H9 (cell line): ENCODE measurements at places on chromosomes 2 and 18. TPM values are rescaled to one million over a fixed set of nuclear protein-coding genes. Genes with fewer than 3 reads are reported as not detected.
A peak's percentile ranks its signal among the peaks of the same experiment; 100 is the strongest.

GRCh38 chr18:13262839-13263691, 44.5 kb downstream of the LDLRAD4 start:
- H3K27me3 ChIP-seq: no peaks in the 10 kb centered on the region
- peak; percentile 5 for DNase-seq
- H3K4me1 ChIP-seq: no peaks in the 10 kb centered on the region
- no peaks in the 10 kb centered on the region for H3K36me3 ChIP-seq

Gene LRRTM4
- 11.0 and 12.0 TPM in 2 replicates for total RNA-seq

- no peak for DNase-seq
- peaks cover 4% of the 10 kb centered on the region; the same call in 1 of the 2 replicates for H3K4me1 ChIP-seq
- H3K27me3 ChIP-seq: no peaks in the 10 kb centered on the region
- no peak overlapping the region for H3K27ac ChIP-seq
- H3K4me3 ChIP-seq: no peak overlapping the region
- no peaks in the 10 kb centered on the region for H3K36me3 ChIP-seq
Observed at GRCh38 chr18:63683890-63684289, 18.9 kb upstream of the SERPINB11 start.

- DNase-seq: no peak
- H3K27me3 ChIP-seq: no peaks in the 10 kb centered on the region
- no peak overlapping the region for H3K4me3 ChIP-seq
- no peaks in the 10 kb centered on the region for H3K4me1 ChIP-seq
- H3K36me3 ChIP-seq: peaks cover under 1% of the 10 kb centered on the region; the same call in 1 of the 2 replicates
- H3K27ac ChIP-seq: no peak overlapping the region
Observed at GRCh38 chr2:96699021-96699420, 40.8 kb downstream of the LMAN2L start.

DNA sequence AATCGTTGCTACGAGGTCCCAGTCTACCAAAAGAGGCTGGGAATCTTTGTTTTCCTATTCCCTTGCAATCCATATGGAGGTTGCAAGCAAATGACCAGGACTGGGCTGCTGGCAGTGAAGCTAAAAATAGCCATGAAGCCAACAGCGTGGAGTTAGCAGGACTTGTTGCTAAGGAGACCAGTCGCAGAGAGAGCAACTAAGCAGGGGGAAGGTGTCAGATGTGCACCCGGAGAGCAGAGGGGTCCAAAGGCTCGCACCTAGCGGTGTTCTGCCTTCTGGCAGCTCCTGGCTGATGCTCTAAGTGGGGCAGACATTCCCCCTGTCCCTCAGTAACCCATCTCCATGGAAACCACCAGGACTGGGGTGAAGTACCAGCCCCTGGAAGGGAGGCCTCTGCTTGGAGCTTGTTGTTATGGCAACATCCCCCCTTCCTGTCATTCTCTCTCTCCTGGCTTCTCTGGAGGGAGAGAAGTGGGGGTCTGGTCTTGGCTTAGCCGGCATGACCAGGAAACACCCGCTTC, 84.6 kb downstream of the DNMT3A start:
- H3K36me3 ChIP-seq: peaks cover 27% of the 10 kb centered on the region
- no peaks in the 10 kb centered on the region for H3K27me3 ChIP-seq
- H3K27ac ChIP-seq: no peak overlapping the region

- H3K27ac ChIP-seq: no peak overlapping the region
- H3K4me1 ChIP-seq: no peaks in the 10 kb centered on the region; the same call in 1 of the 2 replicates
- peak; percentile 46 for DNase-seq
- H3K36me3 ChIP-seq: no peaks in the 10 kb centered on the region
- peak overlapping the region; percentile 74 for H3K4me3 ChIP-seq
Observed at GRCh38 chr2:197675711-197676188, 363 bp upstream of the RFTN2 start.

Gene DLX2
- 0.42 TPM in 1 of 2 replicates, not detected in the other for total RNA-seq

DNA sequence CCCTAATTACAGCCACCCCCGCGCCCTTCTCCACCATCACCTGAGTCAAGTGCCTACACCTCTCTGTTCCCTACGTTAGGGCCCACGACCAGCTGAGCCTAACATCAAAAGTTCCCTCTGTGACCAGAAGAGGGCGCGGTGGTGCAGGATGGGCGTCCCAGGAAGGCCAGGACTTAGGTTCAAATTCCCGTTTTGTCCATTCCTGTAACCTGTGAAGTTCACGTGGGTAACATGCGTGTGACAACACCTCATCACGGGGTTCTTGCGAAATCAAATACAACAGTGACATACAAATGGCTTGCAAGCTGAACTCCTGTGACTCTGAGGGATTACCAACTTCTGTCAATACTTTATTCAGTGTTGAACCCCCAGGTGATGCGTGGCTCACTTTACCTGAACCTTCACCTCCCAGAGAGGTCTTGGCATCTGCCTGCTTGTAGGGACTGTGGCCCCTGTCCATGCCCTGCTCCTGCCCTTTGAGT, 207.9 kb downstream of the ARL4C start:
- H3K4me3 ChIP-seq: no peak overlapping the region
- no peaks in the 10 kb centered on the region for H3K36me3 ChIP-seq
- H3K27ac ChIP-seq: no peak overlapping the region
- peak; percentile 82 for DNase-seq

DNA sequence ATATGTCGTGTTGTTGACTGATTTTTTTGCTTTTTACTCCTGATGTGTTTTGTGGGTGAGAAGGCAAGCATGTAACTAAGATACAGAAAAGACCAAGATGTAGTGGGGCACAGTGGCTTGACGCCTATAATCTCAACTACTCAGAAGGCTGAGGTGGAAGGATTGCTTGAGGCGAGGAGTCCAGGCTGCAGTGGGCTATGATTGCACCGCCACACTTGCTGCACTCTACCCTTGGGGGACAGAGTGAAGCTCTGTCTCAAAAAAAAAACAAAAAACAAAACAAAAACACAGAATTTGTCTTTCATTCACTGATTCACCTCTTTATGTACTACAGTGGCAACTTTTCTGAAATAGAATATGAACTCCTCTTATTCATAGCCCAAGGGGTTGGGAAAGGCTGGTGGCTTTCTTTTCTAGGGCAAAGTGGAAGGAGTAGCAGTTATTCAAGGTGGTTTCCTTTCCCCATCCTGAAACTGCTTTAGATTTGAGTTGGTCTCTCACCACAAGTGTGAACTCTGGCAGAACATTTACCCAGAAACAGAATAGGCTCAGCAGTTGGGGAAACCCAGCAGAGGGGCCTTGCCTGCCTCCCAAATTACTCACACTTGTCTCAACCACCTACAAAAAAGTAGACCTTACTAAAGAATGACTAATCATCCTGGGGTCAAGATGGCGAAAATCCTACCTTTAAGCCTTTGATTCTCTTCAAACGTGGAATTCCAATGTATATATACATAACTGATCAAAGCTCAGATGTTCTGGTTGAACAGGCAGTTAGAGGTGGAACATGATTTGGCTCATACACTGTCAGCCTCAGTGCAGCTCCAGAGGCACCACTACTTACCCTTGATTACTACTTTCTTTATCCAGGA, 6.5 kb downstream of the TANK start:
- H3K4me1 ChIP-seq: no peaks in the 10 kb centered on the region; the same call in 1 of the 2 replicates
- H3K4me3 ChIP-seq: no peak overlapping the region
- H3K36me3 ChIP-seq: peaks cover 5% of the 10 kb centered on the region
- DNase-seq: no peak
- no peaks in the 10 kb centered on the region for H3K27me3 ChIP-seq

DNA sequence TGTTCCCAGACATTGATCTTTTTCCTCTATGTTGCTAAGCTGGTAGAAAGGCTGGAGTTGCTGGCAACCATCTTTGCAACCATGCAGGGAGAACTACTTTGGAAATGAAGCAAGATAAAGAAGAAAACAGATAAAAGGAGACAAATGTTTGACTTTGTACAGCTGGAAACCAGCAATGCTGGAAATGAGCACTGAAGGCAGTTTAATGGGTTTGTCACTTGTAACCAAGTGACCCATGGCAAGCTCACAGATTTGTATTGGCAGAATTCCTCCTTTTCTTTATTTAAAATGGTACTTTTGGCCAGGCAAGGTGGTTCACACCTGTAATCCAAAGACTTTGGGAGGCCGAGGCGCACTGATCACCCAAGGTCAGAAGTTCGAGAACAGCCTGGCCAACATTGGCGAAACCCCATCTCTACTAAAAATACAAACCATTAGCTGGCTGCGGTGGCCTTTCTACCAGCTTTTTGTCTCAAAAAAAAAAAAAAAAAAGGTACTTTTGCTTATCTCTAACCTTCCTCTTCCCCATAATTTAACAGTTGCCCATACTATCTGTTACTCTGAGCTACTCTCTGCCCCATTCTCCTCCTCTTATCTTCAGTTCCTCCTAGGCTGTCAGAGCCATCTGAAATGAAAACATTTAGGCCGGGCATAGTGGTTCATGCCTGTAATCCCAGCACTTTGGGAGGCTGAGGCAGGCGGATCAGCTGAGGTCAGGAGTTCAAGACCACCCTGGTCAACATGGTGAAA, 2.0 kb upstream of the BOLA3 start:
- peak overlapping the region; percentile 51 for H3K4me3 ChIP-seq
- H3K27me3 ChIP-seq: no peaks in the 10 kb centered on the region
- H3K4me1 ChIP-seq: no peaks in the 10 kb centered on the region

Gene PROM2
- 3.1 and 4.0 TPM in 2 replicates for total RNA-seq

- H3K36me3 ChIP-seq: no peaks in the 10 kb centered on the region
- H3K27me3 ChIP-seq: no peaks in the 10 kb centered on the region
- H3K4me1 ChIP-seq: no peaks in the 10 kb centered on the region
- H3K4me3 ChIP-seq: no peak overlapping the region
- peak; percentile 35 for DNase-seq
- no peak overlapping the region for H3K27ac ChIP-seq
Observed at GRCh38 chr2:112433932-112434730, 686 bp upstream of the RGPD8 start.
